ENCODE measurements at places on chromosomes 1 and 21.

DNA sequence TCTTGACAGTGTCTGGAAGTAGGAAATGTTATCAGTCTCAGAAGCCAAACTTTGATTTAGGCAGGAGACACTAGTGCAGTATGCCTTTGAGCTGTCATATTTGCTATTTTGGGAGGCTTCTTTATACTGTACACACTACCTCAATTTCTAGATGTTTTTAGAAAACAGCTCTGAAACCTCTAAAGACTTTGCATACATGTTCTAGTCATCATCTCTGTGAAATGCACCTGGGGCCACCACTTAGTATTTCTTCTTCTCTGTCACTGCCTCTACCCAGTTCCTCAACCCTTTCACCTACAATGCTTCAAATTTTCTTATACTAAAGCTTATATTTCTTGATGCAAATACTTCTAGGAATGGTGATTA is 29.1 kb upstream of the PLA2G4A start:
- DNase-seq, result no peak

DNA sequence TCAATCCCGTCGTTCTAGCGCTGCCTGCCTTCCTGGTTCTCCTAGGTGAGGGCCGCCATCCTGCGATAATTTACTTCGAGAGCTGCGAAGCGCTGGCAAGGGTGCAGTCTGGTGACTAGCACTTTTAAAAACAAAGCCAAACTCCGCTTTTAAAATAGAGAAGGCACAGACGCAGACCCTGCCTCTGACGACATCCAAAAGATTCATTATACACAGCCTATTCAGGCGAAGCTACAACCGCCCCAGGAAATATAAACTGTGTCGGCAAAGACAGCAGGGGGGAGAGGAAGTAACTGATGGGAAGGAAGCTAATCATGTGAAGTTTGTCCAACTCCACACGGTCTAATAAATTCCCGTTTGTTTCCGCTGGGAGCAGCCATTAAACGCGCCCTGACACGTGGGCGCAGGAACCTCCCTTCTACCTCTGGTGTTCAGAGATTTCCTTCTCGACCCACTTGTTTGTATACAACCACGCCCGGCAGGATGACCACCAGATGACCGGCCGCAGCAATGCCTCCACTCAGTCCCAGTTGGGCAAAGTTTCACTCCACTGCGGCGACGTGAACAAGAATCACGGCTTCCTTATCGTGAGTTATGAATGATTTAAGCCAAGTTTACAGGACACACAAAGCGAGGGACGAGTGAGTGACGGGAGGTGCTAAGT is 1.3 kb downstream of the GNG12 start:
- DNase-seq, result no peak

DNA sequence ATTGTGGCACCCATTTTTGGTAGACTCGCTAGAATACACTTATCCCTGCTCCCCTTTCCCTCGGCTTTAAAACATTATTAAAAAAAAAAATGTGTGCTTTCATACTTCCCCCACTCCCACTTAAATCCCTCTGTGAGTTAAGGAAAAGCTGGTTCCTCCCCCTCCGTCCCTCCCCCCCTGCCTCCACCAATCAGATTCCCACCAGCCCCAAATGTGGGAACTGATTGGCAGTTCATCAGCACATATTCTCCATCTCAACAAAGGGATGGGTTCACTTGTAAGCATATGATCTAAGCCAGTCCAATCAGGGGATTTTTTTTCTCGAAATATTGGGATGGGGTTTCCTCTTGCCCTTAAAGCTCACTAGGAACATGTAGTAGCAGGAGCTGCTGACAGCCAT is 10.8 kb upstream of the FYB2 start:
- no peak for DNase-seq

DNA sequence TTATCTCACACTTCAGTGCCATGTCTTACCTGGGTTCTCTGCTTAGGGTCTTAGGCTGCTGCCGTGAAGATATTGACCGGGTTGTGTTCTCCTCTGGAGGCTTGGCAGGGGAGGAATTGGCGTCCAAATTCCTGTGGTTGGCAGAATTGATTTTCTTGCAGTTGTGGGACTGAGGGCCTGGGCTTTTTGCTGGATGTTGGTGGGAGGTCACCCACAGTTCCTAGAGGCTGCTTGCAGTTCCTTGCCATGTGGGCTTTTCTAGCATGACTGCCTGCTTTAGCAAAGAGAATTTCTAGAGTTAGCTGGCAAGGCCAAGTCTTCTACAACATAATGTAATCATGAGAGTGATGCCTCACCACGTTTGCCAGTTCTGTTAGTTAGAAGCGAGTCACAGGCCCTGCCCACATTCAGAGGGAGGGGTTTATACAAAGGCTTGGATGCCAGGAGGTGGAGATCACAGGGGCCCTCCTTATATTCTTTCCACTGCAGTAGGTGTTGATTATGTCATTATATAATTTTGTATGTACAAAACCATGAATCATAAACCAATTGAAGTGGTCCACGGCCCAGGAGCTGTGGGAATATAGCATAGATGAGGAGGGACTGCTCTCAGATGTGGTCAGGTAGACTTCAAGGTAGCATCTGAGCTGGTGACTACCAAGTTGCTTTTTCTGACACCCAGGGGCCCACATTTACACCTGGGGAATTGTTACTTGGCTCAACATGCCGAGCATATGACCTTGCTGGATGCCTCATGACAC is 6.6 kb downstream of the UBL4B start:
- DNase-seq, result no peak

- no peak for DNase-seq
Observed at GRCh38 chr1:93078638-93078985, 471 bp upstream of the MTF2 start.

- no peak for DNase-seq
Observed at GRCh38 chr1:192581131-192581927, 5.8 kb downstream of the RGS1 start.

DNA sequence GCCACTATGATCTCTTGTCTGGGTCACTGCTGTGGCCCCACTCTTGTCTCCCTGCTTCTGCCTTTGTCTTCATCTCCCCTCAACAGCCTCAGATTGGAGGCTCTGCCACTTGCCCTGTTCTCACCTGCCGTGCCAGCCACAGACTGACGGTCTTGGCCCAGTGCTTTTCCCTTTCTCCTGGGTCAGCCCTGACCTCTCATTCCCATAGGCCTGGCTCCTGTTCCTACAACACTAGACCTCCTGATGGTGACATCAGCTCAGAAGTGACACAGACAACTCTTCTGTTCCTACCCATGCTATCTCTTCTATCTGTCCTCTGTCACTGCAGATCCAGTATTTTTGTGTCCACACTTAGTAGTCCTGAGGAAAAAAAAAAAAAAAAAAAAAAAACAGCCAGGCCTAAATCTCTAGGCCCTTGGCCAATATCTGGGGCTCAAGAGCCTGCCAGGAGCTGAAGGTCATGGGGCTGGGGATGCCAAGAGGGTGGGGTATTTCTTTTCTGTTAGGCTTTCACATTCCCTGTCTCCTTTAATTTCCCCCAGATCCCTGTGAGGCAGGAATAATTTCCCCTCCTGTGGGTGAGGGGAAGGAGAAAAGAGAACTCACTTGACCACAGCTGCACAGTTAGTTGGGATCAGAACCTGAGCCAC is 42.0 kb upstream of the FOXO6 start:
- DNase-seq, result no peak
